AG09319 (cell line): ENCODE measurements at places on chromosomes 11 and 22.

GRCh38 chr11:122628810-122629555, 26.5 kb upstream of the UBASH3B start:
- peak; percentile 39 for DNase-seq

DNA sequence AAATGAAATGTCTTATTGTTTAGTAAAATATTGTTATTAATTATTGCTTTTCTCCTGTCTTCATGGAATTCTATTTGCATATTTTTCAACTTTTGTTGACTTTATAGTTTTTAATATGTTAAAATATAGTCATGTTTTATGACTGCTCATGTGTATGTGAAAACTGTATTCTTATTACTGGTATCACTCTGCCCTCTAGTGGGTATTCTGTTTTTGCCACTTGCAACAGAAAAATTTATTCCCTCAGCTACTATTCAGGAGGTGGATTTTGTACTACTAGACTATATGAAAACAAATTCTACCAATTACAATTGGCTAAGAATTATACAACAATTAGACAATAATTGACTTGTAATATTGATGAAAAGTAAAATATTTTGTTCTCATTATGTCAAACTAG, 45.0 kb downstream of the OR4C6 start:
- no peak for DNase-seq

DNA sequence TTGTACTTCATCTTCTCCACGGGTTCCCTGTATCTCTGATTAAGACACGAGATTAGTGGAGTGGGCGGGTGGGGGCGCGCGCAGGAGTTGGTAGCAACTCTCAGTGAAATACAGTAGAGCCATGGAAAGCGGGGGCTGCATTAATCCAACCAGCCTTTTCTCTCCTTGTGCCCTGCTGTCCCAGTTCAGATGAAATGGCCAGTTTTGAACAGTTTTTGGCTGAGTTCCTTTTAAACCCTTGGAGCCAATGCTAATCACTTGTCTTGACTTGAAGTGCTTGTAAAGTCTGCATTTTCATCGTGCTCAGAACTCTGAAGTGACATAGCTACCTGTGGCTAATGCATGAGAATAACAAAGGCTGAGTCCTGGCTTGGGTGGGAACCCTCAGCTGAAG, 734 bp upstream of the TMEM123 start:
- no peak for DNase-seq

- DNase-seq, result no peak
These were observed 266.5 kb upstream of the MTNR1B start for GRCh38 chr11:92702805-92703448.

DNA sequence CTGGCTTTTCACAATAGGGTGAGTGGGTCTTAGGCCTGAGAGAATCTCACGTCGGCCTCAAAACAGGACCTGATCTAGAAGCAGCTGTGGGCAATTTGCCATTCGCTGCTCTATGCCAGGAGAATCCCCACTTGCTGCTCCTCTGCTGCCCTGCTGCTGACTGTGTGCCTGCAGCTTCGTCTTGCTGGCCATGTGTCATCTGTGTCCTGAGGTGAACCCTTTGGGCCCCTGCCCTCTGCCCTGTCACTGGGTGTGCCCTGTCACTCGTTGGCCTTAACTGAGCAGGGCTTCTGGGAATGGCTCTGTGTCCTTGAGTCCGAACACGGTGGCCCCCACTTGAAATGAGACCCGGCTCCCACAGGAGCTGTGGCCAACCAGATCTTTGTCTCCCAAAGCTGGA, 6.2 kb downstream of the NAA40 start:
- no peak for DNase-seq

DNA sequence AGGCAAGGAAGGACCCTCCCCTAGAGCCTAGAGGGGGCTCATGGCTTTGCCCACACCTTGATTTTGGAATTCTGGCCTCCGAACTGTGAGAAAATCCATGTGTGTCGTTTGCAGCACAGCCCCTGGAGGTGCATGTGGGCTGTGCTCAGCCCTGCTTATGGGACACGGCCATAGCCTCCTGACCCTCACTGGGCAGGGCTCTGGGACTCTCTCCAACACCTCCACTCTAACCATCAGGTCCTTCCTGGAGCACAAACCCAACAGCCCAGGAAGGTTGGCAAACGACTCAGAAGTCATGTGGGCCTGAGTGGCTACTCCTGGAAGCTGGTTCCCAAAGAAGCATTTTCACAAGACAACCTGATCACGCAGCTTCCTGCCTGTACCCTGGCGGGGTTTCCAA, 144.1 kb downstream of the CTTN start:
- no peak for DNase-seq

GRCh38 chr11:128928400-128928799, 14.3 kb downstream of the TP53AIP1 start:
- DNase-seq, result no peak

- DNase-seq, result no peak
These were observed 3.1 kb upstream of the EXPH5 start for GRCh38 chr11:108596701-108597100.

DNA sequence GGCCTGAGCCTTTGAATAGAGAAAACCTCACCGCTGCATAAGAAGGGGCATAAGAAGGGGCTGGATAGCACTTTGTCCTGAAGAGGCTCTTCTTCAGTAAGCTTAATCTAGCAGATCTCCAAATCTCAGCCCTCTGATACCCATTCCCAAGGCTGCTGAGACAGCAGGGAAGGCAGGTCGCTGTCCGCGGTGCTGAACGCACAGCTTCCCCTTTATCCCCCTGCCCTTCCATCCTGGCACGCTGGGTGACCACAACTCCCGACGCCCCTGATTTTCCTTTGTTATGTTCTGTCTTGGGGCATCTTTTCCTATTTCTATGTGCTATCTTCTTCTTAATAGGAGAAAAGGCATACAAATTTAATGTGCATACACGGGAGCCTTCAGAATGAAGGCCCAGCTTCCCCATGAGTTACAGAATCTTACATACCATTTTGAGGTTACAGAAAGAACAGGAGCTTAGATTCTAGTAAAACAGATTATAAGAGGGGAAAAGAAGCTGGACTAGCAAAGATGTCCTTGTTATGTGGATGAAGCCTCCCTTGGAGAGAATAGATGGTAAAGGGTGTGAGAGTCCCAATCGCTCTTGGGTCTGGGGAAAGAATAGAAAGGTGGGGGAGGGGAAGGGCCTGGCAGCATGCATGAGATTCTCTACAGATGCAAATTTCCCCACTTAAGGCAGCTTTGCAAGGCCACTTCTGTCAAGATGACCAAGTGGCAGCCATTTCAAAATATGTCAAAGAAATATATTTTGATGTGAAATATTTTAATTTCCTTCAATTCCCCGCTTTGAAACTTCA, 5.7 kb upstream of the SULT4A1 start:
- peak; percentile 3 for DNase-seq

DNA sequence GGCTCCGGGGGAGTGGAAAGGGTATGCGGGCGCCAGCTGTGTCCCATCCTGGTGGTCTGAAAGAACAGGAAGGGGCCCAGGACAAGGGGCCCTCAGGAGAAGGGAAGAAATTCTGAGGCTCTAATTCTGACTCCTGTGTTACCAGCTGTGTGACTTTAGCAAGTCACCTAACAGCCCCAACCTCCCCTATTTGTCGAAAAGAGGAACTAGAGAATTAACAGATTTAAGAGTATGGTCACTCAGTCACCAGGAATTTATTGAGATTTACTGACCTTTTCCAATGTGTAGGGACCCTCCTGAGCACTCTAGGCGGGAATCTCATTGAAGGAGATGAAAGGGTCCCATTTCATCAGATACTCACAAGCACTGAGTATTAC, 14.6 kb downstream of the RPS6KA4 start:
- DNase-seq, result no peak

- DNase-seq, result no peak
These were observed 228.1 kb downstream of the TENM4 start for GRCh38 chr11:79212741-79213190.
